ENCODE measurements at places on chromosomes 5 and 9. TPM values are rescaled to one million over a fixed set of nuclear protein-coding genes. Genes with fewer than 3 reads are reported as not detected.

Gene KIF20A
- total RNA-seq: 131 TPM

Gene OR13C4
- total RNA-seq: not detected

Gene TDRD7
- total RNA-seq: 15.8 TPM

Gene TMEM215
- not detected for total RNA-seq

Gene TUSC1
- total RNA-seq: 10.2 TPM

Gene NTMT1
- total RNA-seq: 42.0 TPM

Gene PDZD2
- 1.2 TPM for total RNA-seq

Gene C5orf52
- not detected for total RNA-seq

Gene DOLK
- total RNA-seq: 28.3 TPM

Gene SPINK7
- total RNA-seq: not detected

All from H4 (cell line).